A549 treated with AZD2906 at 1 μM for 4 hours (cell line): ENCODE measurements at places on chromosomes 11 and 22. TPM values are rescaled to one million over a fixed set of nuclear protein-coding genes. Genes with fewer than 3 reads are reported as not detected.

C22orf42 gene
- total RNA-seq, result not detected in 5 replicates

MMP1 gene
- 0.68 to 1.6 TPM (median 0.73 TPM) in 5 replicates for total RNA-seq

CATSPER1 gene
- 1.1 to 1.5 TPM (median 1.3 TPM) in 5 replicates for total RNA-seq

PGA4 gene
- 0.07 to 0.26 TPM (median 0.16 TPM) in 3 of 5 replicates, not detected in the others for total RNA-seq

OR9G1 gene
- total RNA-seq, result not detected in 5 replicates

ZNF215 gene
- 0.77 to 1.1 TPM (median 0.86 TPM) in 5 replicates for total RNA-seq

KCNJ5 gene
- total RNA-seq, result 0.02 to 0.11 TPM (median 0.04 TPM) in 4 of 5 replicates, not detected in the other

CPSF7 gene
- 66.8 to 77.8 TPM (median 71.6 TPM) in 5 replicates for total RNA-seq

CASP5 gene
- not detected in 5 replicates for total RNA-seq

INS gene
- not detected in 5 replicates for total RNA-seq

LRRN4CL gene
- 0.07 to 0.10 TPM (median 0.08 TPM) in 3 of 5 replicates, not detected in the others for total RNA-seq

SLC7A4 gene
- total RNA-seq, result not detected in 5 replicates

FREY1 gene
- 0.29 to 0.53 TPM (median 0.34 TPM) in 5 replicates for total RNA-seq

OSBP2 gene
- 7.6 to 9.5 TPM (median 8.4 TPM) in 5 replicates for total RNA-seq

TMPRSS13 gene
- 0.02 TPM in 1 of 5 replicates, not detected in the others for total RNA-seq

RIMBP3B gene
- total RNA-seq, result 0.28 to 0.49 TPM (median 0.31 TPM) in 5 replicates

C1QTNF5 gene
- total RNA-seq, result not detected in 5 replicates

PARVA gene
- total RNA-seq, result 24.1 to 27.7 TPM (median 25.2 TPM) in 5 replicates

DDI1 gene
- total RNA-seq, result not detected in 5 replicates

OVCH2 gene
- total RNA-seq, result not detected in 5 replicates

APOBEC3A gene
- total RNA-seq, result 0.10 TPM in 1 of 5 replicates, not detected in the others

PKP3 gene
- 30.1 to 40.1 TPM (median 38.2 TPM) in 5 replicates for total RNA-seq

AAMDC gene
- total RNA-seq, result 26.1 to 32.8 TPM (median 29.5 TPM) in 5 replicates

BIRC3 gene
- total RNA-seq, result 51.8 to 64.2 TPM (median 56.2 TPM) in 5 replicates

RHOG gene
- total RNA-seq, result 98.7 to 123 TPM (median 119 TPM) in 5 replicates

CST6 gene
- not detected in 5 replicates for total RNA-seq

CCDC188 gene
- not detected in 5 replicates for total RNA-seq

CACNA1I gene
- total RNA-seq, result 0.07 to 0.11 TPM (median 0.08 TPM) in 5 replicates

HEPHL1 gene
- total RNA-seq, result not detected in 5 replicates

MAFF gene
- total RNA-seq, result 22.7 to 29.9 TPM (median 22.9 TPM) in 5 replicates

C11orf87 gene
- 0.01 to 0.02 TPM (median 0.01 TPM) in 4 of 5 replicates, not detected in the other for total RNA-seq

TMEM25 gene
- total RNA-seq, result 0.18 to 0.55 TPM (median 0.32 TPM) in 5 replicates

MAPK8IP2 gene
- 2.6 to 3.9 TPM (median 3.8 TPM) in 5 replicates for total RNA-seq

KRTAP5-9 gene
- total RNA-seq, result not detected in 5 replicates
